ENCODE measurements at places on chromosomes 5 and 9. TPM values are rescaled to one million over a fixed set of nuclear protein-coding genes. Genes with fewer than 3 reads are reported as not detected.

GRCh38 chr5:116771466-116772151 is 197.0 kb upstream of the SEMA6A start:
- DNase-seq = no peak

- DNase-seq = no peak
These were observed 174.2 kb upstream of the PUM3 start for GRCh38 chr9:3018071-3018470.

DNA sequence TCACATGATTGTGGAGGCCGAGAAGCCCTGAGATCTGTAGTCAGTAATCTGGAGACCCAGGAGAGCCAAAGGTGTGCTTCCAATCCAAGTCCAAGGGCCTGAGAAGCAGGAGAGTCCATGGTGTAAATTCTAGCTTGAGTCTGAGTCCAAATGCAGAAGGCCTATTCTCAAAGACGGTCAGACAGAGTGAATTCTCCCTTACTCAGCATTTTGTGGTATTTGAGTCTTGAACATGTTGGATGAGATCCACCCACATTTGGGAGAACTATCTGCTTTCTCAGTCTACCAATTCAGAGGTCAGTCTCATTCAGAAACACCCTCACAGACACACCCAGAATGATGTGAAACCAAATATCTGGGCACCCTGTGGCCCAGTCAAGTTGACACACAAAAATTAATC is 128.8 kb upstream of the PTCH1 start:
- DNase-seq = no peak

The IL3 gene
- polyA plus RNA-seq = not detected

The WNT8A gene
- not detected for polyA plus RNA-seq

- no peak for DNase-seq
These were observed 64.7 kb upstream of the CHD1 start for GRCh38 chr5:98993512-98993911.

- no peak for DNase-seq
These were observed 16.6 kb upstream of the SYNPO start for GRCh38 chr5:150623878-150624216.

DNA sequence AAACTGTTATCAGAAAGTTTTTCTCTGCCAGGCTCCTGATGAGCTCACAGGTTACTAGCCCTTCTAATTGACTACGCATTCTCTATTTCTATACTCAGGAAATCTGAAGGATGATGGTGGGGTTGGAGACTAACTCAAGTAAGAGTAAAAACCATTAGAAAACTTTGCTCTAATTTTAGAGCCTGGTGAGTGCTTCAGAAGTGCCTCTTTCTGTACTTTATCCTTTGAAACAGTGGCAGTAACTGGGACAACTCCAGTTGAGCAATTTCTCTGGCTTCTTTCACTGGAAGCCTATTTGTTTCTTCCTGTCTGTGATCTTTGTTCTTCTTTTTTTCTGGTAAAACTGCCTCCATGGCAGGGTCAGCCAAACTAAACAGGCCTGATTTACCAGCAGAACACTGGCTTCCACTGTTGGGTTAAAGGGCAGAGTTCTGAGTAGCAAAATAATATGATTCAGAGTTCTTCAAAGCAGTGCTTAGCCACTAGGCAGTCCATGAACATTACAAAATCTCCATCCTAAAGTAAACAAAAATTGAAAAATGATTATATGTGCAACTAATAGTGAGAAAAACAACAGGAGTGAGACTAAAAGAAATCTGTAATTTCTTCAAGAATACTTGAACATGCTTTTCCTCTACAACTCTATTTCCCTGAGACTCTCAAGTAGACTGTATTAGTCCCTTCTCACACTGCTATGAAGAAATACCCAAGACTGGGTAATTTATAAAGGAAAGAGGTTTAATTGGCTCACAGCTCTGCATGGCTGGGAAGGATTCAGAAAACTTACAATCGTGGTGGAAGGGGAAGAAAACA is 79.8 kb downstream of the MROH2B start:
- no peak for DNase-seq

- DNase-seq = no peak
These were observed 19.3 kb upstream of the CKS2 start for GRCh38 chr9:89291741-89292140.

DNA sequence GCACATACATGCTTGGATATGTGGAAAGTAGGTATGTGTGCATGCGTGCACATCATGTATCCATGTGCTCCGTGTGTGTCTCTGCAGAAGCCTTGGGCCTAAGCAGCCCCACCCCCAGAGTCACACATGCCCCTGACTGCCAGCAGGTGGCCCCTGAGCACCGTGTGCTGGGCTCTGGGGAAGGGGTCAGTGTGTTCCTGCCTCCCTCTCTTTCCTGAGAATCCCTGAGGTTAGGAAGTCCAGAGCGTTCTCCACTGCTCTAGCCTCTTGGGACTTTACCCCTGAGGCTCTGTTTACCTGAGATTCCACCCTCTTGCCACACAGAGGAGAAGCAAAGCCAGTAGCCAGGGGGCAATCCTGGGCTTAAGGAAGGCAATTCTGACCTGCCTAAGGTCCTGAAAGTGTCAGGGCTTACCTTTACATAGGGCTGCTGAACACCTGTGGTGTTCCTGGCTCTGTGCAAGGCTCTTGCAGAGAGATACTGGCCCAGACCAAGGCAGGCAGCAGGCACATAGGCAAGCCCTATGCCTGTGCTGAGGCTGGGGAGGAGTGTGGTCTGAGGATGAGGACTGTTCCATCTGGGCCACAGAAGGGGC is 207.3 kb downstream of the TMEM38B start:
- DNase-seq = no peak

DNA sequence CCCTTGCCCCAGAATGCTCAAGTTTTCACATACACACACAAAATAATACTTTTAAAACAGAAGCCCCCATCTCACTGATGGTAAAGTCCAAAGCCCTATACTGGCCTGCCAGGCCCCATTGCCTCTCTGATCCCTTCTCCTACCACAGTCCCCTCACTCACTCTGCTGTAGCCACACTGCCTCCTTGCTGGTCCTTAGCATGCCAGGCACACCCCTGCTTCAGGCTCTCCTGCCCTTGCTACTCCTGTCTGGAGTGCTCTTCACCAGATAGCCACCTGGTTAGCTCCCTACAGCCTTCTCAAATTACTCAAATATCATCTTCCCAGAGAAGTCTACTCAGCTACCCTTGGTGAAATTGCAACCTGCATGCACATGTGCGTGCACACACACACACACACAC is 177.5 kb downstream of the C5orf15 start:
- DNase-seq = no peak

DNA sequence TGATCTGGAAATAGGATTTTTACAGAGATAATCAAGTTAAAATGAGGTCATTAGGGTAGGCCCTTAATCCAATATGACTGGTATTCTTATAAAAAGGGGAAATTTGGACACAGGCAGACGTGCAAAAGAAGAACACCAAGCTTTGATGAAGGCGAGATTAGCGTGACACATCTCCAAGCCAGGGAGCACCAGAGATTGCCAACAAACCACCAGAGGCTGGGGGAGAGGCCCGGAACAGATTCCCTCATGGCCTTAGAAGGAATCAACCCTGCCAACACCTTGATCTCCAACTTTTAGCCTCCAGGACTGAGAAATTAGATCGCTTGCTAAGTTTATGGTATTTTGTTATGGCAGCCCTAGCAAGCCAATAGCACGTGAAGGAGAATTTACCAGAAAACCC is 10.8 kb upstream of the ARSI start:
- DNase-seq = no peak

- peak; percentile 80 for DNase-seq
These were observed 8.1 kb downstream of the OSMR start for GRCh38 chr5:38853753-38854470.

The MYO10 gene
- 17.1 TPM for polyA plus RNA-seq

- no peak for DNase-seq
These were observed 137.2 kb upstream of the GNA14 start for GRCh38 chr9:77785341-77785740.

GRCh38 chr9:133261753-133262120 is 13.3 kb downstream of the ABO start:
- DNase-seq = no peak

The PAPPA gene
- polyA plus RNA-seq = 39.9 TPM

DNA sequence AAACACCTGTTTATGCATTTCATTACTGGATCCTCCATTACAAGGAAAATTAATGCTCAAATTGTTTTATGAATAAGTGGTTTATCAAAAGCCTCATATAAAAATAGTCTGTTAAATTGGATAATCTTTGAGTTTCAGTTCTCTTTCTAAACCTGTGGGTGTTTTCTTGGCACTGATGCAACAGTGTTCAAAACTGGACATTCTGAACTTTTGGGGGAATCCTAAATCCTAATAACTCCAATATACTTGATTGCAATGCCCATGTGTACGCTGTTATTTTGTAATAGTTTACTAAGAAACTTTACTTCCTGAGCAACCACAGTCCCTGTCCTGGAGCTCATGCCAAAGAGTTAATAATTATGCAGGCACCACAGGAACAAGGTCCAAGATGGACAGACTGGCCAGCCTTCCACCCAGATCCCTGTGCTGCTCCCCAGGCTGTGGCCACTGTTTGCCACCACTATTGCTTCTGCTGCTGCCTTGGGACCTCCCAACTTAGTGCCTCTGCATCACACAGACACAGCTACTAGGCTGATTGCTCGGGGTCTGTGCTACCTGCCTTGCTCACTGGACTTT is 14.0 kb downstream of the IRGM start:
- DNase-seq = no peak

GRCh38 chr9:90064971-90065370 is 460.2 kb downstream of the GADD45G start:
- DNase-seq = no peak

- DNase-seq = no peak
These were observed 59.7 kb downstream of the MTX3 start for GRCh38 chr5:79931409-79931808.

The KIF12 gene
- polyA plus RNA-seq = 0.07 TPM

DNA sequence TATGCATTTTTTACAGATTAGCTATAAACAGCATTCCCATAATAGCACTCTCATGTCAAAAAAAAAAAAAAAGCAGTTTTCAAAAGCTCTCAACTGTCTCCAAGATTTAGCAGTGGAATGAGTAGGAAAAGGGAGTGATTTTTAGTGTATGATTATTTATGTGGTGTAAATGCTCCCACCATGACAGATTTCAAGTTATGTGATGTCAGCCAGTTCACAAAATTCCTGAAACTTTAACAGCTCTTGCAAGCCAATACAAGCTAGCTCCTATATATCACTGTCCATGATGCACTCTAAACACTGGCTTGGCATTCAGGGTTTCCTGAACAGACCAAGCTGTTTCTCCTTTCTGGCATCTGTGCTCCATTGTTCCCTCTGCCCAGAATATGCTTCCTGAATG is 7.9 kb upstream of the ANKDD1B start:
- peak; percentile 9 for DNase-seq

The SLC34A3 gene
- polyA plus RNA-seq = not detected

- no peak for DNase-seq
These were observed 74.3 kb upstream of the STXBP1 start for GRCh38 chr9:127537792-127538191.

GRCh38 chr5:130286971-130287370 is 382.7 kb downstream of the CHSY3 start:
- DNase-seq = peak; percentile 12

DNA sequence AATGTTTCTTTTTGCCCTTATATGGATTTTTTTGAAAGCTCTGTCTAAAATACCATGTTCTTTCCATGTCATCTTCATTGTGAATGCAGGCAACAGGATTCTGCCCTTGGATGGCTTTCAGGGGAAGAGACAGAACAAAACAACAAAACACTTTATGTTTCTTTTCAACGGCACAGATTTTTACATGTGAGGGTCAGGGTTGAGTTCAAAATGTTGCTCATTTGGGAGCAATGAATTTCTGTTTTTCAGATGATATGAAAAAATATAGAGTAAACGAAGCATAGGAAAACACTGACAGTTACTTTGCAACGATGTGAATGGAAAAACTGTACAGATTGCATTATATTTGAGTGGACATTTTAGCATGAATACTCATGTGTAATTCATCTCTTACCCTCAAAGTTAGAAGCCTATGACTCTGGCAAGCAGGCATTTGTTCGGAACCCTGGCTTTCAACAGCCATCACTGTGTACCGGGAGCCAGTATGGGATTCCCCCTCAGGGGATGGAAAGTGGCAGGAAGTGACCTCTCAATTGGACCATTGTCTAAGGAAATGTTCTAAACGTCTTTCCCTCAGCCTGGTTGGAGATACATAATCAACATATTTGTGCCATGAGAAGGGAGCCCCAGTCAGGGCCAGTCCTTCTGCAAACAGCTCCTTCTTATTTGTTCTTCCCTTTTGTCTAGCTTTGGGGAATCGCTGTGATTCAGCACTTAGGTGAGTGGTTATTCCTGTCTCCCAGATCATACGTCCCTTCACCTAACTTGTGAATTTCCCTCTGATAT is 153.9 kb upstream of the MEF2C start:
- DNase-seq = no peak

GRCh38 chr9:109012009-109012875 is 1.1 kb downstream of the CTNNAL1 start:
- peak; percentile 74 for DNase-seq

DNA sequence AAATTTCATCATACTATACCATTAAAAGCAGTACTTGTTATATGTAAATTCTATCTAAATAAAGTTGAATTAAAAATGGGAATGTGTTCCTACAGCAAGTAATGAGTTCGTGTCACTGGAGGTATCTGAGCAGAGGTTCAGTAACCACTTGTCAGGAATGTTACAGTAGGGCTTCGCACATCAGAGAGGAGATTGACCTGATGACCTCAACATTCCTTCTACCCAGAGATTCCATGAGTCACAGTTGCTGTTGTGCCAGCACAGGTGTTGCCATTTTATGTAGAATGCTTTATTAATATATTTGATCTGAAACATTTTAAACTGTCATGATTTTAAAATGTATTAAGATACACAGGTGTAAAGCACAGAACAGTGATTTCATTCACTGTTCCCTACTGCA is 60.3 kb downstream of the STX17 start:
- no peak for DNase-seq

The HRH2 gene
- not detected for polyA plus RNA-seq

GRCh38 chr5:14560091-14560595 is 21.4 kb upstream of the OTULINL start:
- no peak for DNase-seq

GRCh38 chr5:2899311-2899710 is 147.8 kb upstream of the IRX2 start:
- DNase-seq = no peak

The WDR31 gene
- 2.0 TPM for polyA plus RNA-seq

The MEF2C gene
- 1.6 TPM for polyA plus RNA-seq

The B4GALT7 gene
- polyA plus RNA-seq = 39.5 TPM

DNA sequence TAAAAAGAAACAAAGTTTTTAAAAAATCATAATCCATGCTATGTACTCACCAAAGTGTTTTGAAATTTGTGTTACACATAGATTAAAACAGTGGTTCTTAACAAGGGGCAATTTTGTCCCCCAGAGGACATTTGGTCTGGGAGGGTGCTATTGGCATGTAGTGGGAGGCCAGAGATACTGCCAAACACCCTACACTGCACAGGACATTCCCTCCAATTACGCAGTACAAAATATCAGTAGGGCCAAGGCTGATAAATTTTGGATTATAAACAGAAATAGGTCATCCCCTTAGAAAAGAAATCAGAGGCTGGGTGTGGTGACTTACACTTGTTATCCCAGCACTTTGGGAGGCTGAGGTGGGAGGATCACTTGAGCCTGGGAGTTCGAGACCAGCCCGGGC is 38.9 kb downstream of the ELL2 start:
- no peak for DNase-seq
